Stimulated activated CD4-positive, alpha-beta T cell treated with anti-CD3 and anti-CD28 coated beads, Interleukin-4, amount 100 ng/mL, for 48 hours (primary cell): ENCODE measurements at places on chromosomes 1 and 21.

DNA sequence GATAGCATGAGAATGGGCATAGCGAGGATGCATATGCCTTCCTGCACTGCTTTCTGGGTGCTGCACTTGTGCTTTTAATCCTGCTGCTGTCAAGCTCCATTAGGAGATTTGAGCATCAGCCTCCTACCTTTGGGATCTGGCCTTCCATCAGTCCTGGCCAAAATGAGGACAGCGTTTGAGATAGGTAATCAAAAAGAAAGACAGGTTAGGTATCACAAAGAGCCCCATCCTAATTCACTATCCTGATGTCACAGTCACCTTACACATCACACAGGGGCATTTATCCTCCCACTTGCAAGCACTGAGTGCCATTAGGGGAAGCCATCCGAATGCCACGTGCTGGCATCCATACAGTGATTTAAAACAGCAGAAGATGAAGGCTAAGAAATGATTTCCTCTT lies 13.2 kb upstream of the FAM163A start:
- no peak for DNase-seq

DNA sequence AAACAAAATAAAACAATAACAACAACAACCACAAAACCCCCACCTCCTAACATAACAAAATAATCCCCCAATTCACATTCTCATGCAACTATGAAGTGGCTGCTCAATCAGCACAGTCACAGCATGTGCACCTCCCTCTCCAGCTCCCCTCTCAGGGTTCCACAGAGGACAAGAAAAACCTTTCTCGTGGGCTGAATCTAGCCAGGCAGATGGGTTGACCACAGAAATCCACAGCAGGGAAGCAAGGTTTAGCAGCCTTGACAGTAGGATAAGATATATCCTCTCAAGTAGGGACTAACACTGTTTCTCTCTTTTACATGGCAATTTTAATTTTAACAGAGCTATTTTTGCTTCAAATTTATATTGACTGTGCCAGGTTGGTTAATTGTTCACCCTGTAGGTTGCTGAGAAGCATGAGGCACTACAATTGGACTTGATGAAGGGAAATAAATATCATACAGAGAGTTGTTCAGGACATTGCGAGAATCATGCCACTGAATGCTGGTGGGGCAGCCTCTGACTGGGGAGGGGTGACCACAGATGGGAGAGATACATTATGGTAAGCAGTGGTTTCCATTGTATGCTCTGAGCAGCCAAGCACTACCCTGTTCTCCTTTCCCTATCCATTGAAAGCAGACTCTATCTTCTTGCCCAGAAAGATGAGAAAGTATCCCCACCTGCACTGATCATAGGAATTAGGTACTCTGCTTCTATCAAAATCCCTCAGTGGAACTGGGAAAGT lies 535.1 kb downstream of the DPYD start:
- DNase-seq = no peak

- DNase-seq = no peak
Observed at GRCh38 chr21:39153842-39154241, 29.4 kb downstream of the PSMG1 start.

- no peak for DNase-seq
Observed at GRCh38 chr1:74357756-74358155, 122.6 kb downstream of the TNNI3K start.

GRCh38 chr1:228825840-228826484 lies 90.7 kb downstream of the RHOU start:
- no peak for DNase-seq

DNA sequence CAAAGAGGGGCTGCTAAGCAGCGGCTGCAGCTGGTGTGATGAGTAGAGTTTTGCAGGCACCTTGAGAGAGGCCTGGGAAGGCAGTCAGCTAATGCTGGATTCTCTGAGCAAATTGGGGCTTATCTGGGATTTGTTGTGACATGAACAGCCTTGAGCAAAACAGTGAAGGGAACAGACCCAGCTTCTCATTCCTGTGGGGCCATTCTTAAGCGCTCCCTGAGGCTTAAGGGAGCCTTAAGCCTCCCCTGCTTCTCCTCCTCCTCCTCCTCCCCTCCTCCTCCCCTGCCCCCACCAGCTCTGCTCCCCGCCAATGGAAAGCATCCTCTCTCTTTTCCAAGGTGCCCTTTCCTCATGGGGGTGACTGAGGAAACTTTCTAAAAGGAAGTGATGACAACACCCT lies 21.3 kb downstream of the HMGCS2 start:
- no peak for DNase-seq

DNA sequence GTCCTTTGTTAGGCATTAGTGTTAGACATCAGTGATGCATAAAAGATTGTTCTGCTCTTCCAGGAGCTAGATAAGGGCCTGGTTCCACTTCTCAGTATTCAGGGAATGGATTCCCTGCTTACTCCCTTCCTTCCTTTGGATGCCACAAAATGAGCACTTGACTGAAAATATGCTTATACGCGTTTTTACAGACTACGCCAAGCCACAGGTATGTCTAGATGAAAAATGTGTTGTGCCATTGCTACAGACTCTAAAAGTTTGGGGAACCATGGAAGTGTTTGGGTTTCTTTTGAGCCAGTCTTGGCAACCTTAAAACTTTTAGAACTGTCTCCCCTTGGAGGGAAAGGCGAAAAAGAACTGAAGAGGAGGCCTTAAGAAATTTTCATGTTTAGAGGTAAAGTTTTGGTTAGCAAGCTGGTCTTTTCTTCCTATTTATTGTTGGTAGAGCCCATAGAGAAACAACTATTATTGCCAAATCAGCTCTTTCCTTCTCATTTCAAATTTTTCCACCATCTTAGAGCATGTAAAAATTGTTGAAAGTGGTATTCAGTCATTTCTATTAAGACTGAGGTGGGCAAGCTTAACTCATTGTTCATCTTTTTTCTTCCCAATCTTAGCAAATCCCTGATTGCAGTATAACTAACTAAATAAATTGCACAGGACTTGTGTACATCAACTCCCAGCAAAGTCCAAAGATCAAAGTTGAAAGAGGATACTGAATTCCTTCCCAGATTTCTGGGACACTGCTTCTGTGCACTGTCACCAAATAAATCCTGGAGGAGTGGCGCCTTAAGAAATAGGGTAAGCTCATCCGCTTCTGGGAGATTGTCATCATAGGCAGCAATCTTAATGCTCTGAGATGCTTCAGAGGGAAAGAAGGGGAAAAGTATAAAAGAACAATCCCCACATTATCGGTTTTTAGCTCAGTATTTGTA lies 18.9 kb downstream of the FGGY start:
- DNase-seq = no peak

- DNase-seq = no peak
Observed at GRCh38 chr21:38984982-38985567, 179.3 kb downstream of the ETS2 start.

GRCh38 chr1:70820396-70820795 lies 227.2 kb downstream of the PTGER3 start:
- DNase-seq = no peak

DNA sequence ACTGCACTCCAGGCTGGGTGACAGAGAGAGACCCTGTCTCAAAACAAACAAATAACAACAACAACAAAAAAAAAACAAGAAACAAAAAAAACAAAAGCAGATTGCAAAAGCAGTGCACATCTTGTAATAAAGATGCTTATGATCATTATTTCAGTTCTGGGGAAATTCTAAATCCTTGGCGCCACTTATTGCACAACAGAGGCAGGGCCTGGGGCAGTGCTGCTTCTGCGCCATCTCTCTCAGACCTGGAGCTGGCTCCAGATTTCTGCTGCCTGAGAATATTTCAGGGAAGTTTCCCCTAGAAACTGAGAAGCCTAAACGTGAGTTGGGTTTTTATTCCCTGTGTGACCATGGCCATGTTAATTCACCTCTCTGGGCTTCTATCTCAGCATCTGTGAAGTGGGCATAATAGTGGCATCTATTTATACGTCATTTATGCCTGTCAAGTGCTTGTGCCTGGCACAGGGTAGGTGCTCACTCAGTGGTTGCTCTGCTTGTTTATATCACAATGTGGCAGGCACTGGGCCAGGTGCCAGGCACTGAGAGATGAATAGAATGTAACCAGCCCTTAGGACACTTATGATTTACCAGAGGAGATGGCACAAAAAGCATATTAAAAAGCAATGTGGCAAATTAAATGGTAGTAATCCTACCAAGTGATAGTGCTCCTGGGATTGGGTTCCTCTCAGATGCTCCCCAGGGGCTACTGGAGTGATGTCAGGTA lies 67.9 kb downstream of the MDM4 start:
- DNase-seq = no peak

DNA sequence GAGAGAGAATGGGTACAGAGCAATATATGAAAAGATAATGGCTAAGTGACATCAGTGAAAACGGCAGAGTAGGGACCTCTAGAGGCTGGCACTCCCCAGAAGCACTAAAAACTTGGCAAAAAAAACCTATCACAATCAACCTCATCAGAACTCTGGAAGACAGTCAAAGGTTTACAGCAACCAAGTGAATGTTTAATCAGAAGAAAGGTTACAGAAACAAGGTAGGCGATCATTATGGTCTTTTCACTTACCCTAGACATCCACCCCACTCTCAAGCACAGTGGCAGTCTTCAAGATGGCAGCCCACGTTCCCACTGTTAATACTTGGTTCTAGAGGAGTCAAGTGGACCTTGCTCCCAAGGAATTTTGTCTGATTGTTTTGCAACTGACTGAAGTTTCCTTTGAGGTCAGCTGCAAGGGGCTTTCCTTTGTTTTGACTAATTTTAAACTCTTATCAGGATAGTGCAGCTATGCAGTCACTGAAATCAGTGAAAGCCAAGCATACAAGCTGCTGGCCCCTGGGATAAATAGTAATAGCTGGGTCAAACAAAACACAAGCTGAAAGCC lies 7.2 kb downstream of the KIFAP3 start:
- DNase-seq = no peak

DNA sequence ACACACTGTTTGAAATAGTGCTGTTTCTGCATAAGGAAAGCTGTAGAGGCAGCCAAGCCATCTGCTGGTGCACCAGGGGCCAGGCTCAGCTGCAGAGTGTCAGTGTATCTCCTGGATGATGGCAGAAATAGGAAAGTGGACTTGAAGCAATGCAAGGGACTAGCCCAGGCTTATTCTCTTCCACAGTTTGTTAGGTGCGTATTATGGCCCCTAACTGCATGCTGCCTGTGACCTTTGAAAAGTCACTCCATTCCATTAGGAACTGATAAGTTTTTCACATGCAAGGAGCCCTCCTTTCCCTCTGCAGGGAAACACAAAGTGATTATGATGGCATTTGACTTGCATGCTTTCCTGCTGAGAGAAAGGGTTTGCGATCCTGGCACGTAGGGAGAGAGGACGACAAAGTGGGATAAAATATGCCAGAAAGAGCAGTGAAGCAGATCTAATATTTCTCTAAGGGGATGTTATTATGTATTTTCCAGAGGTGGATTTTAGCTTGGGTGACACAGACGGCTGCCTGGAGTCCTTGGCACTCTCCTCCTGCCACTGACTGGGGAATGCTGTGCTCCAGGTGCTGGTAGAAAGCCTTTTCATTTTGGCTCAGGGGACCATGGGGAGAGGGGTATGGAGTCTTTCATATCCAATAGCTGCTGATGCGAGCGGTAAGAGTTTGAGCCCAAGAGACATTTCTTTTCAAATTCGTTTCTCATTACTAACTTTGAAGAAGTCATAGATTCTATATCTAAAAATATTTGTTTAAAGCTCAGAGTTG lies 402.1 kb upstream of the B3GALT2 start:
- DNase-seq = no peak

GRCh38 chr1:2557482-2558400 lies 1.6 kb downstream of the TNFRSF14 start:
- no peak for DNase-seq

GRCh38 chr1:103283841-103284669 lies 175.7 kb upstream of the COL11A1 start:
- DNase-seq = no peak

GRCh38 chr1:166906647-166907046 lies 30.6 kb upstream of the TADA1 start:
- no peak for DNase-seq

DNA sequence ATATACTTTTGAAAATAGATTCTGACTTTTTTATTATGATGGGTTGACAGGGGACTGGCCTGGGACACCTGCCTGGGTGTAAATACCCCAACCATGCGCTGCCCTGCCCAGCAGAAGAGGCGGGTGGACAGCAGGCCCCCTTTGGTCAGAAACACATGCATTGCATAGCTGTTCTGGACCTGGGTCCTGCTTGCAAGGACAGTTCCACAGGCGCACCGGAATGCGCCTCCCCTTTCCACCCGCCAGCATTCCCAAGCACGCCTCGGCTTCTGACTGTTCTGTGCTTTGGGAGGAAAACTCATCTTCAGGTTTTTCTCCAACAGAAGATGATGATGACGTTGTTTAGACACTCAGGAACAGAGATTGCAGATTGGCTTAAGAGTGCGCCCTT lies 428 bp upstream of the ZNF678 start:
- DNase-seq = no peak

DNA sequence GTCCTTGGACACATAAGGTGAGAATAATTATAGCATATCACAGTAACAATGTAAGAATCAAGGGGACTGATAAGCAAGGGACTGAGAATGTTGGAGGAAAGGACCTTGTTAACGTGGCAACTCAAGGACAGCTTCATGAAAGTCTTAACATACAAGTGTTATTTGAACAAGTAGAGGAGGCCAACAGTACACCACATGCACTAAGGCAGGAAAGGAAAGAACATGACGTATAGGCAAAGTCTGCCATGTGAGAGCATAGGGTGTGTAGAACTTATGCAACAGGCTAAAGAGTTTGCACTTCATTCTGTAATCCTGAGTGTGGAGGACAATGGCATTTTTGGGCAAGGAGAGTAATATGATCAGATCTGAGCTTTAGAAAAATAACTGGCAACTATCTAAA lies 33.3 kb upstream of the DIRAS3 start:
- DNase-seq = no peak

DNA sequence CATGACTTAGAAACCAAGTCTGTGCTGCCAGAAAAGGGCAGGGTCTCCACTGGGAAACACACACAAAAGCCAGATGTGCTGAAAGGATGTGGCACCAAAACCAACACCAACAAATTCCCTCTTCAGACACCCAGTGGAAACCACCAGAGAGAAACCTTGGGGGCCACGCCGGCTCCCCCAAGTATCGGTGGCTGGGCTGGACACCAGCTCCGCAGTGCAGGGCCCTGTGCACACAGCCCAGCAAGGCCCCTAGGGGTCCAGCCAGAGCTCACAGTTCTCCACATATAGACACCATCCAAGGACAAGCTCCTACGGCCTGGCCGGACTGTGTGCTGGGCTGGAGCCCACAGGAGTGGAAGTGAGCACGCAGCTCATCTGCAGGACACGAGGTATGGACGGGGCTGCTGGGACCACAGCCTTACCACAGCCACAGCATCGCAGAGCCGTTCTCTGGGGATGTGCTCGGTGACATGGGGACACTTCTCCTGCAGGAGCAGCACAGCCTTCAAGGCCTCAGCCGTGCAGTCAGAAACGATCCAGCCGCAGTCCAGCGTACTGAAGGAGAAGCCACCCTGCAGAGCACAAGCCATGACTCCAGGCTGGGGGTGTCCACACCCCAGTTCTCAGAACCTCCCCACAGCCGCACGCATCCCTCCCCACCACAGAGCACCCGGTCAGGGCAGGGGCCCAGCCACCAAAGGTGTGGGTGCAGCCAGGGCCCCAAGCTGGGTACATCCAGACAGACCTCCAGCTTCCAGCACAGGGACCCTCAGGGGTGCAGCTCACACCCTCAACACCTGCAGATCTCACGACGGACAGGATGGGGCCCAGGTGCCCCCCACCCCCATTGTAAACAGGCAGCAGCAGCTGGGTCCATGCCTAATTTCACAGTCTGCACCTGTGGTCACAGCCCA lies 21.3 kb downstream of the LSS start:
- no peak for DNase-seq

- DNase-seq = no peak
Observed at GRCh38 chr1:162003061-162003829, 20.4 kb downstream of the OLFML2B start.

GRCh38 chr1:205488074-205488723 lies 16.3 kb upstream of the CDK18 start:
- DNase-seq = peak; percentile 14

- no peak for DNase-seq
Observed at GRCh38 chr1:20114021-20114648, 5.2 kb downstream of the PLA2G2D start.
